ENCODE measurements at places on chromosomes 6 and 20. TPM values are rescaled to one million over a fixed set of nuclear protein-coding genes. Genes with fewer than 3 reads are reported as not detected.

The RAB44 gene
- 0.05 TPM for total RNA-seq

The THBD gene
- total RNA-seq: not detected

The HLA-DQA2 gene
- total RNA-seq: not detected

DNA sequence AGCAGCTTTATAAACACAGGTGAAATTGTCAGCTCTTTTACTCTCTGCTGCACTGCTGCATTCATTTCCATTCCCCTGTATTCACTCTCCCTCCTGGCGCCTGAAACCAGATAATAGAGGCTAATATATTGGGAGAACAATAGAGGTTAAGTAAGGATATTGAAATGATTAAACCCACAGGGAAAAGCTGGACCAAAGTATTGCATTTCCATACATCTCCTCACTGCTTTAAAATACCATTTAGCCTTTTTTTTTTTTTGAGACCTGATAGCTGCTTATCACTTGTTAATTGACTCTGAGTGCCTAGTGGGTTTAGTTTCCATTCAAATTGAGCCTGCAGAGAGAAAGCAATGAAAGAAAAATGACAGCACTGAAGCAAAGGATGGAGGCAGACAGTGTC is 540.5 kb upstream of the IMPG1 start:
- no peaks in the 10 kb centered on the region for H3K27me3 ChIP-seq
- no peak overlapping the region for H3K4me3 ChIP-seq
- H3K4me1 ChIP-seq: no peaks in the 10 kb centered on the region

DNA sequence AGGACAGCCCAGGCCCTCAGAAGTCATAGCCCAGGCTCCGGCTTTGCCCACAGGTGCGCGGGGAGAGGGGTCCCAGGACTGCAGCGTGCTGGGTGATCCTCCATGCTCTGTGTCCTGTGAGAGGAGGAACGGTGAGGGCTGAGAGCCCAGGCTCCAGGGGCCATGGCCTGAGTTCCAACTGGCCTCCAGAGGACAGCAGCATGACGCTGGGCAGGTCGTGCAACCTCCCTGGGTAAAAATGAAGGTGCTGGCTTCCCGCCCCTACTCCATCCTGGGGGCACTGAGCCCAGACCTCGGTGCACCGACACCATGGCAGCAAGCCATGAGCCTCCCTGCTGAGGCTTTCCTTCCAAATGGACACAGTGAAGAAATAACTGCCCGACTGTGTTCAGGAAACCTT is 305.4 kb downstream of the TAF4 start:
- no peaks in the 10 kb centered on the region for H3K4me1 ChIP-seq
- no peak overlapping the region for H3K4me3 ChIP-seq
- no peaks in the 10 kb centered on the region for H3K27me3 ChIP-seq
- no peak overlapping the region for H3K27ac ChIP-seq

- DNase-seq: no peak
- no peaks in the 10 kb centered on the region for H3K36me3 ChIP-seq
- H3K27me3 ChIP-seq: no peaks in the 10 kb centered on the region
- H3K27ac ChIP-seq: no peak overlapping the region
These were observed 164.7 kb upstream of the RIMS1 start for GRCh38 chr6:71721642-71722041.

- H3K27ac ChIP-seq: no peak overlapping the region
- no peak for DNase-seq
- no peaks in the 10 kb centered on the region for H3K27me3 ChIP-seq
- H3K4me3 ChIP-seq: no peak overlapping the region
- H3K4me1 ChIP-seq: no peaks in the 10 kb centered on the region
These were observed 121.1 kb upstream of the SLC35B3 start for GRCh38 chr6:8556370-8557013.

The SYCP2 gene
- total RNA-seq: 3.9 TPM

The LCA5 gene
- 0.21 TPM for total RNA-seq

The ADGRB3 gene
- total RNA-seq: not detected

DNA sequence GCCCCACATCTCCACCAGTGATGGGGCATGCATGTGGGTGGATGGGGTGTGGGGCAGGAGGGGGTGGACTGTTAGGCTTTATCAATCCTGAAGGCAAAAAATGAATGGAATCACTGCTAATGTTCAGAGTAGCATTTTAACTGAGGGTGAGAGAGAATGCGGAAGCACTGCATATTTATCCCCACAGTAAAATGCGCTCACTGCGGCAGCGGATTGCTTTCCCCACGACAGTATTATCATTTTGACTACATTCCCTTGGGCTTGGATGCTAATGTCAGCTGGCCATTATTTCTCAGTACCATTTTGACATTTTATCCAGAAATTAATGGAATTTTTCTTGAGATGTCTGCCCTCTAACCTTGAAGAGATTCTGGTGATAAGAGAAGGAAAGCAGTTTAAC is 13.4 kb downstream of the ALDH8A1 start:
- no peaks in the 10 kb centered on the region for H3K27me3 ChIP-seq
- no peak overlapping the region for H3K27ac ChIP-seq
- H3K4me1 ChIP-seq: peaks cover 20% of the 10 kb centered on the region
- no peaks in the 10 kb centered on the region for H3K36me3 ChIP-seq

GRCh38 chr6:167763056-167763944 is 63.4 kb upstream of the AFDN start:
- no peak overlapping the region for H3K4me3 ChIP-seq
- H3K27ac ChIP-seq: no peak overlapping the region
- H3K36me3 ChIP-seq: no peaks in the 10 kb centered on the region
- DNase-seq: no peak

DNA sequence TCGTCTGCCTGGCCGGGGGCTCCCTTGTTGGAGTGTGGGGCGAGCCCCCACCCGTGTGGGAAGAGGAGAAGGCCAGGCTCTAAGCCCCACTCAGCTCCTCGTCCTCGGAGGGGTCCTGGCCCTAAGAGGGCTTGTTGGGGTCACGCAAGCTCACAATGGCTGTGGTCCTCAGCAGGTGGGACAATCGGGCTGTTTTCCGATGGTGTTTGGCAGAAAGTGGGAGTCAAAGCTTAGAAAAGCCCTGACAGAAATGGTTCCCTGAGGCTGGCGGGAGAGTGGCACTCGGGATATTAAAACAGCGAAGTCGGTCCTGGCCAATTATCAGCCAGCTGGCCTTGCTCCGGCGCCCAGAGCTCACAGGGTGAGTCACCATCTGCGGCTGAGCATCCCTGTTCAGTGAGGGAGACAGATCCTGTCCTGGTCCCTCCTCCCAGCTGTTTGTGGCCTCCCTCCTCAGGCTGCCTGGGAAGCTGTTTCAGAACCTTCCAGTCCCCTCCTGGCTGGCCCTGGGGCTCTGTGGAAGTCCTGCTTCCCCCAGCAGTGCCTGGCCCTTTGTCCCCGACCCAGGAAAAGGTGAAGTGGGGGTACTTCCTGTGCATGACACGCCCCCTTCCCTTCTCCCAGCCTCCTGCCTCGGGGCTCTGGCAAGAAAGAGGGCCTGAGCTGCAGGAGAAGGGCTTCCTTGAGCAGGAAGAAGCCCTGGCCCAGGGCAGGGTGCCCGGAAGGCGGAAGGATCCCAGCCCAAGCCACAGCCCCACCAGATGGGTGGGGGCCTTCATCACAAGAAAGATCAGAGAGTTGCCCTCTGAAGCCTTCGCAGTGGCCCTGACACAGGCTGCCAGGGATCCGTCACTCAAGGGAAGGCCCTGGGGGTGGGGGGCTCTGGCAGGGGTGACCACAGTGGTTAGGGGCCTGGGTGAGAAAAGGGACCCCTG is 53.6 kb upstream of the BHLHE23 start:
- no peaks in the 10 kb centered on the region for H3K36me3 ChIP-seq
- H3K4me3 ChIP-seq: no peak overlapping the region
- no peak overlapping the region for H3K27ac ChIP-seq
- no peaks in the 10 kb centered on the region for H3K4me1 ChIP-seq
- DNase-seq: no peak
- peaks cover 18% of the 10 kb centered on the region for H3K27me3 ChIP-seq

DNA sequence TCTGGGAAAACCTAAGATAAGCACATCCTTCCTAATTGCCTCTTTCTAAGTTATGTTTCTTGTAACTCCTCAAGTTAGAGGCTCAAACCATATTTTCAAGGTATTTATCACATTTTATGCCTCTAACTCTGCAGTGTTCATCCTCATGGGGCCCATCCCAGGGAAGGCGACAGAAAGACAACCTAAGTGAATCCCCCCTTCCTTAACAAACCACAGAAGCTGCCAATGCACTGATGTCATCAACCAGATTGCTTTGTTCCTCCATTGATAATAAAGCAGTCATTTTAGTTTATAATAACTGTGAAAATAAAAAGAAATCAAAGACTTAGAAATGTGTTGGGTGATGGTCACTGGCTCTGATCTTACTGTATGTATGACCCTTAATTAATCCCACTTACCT is 119.5 kb upstream of the TCF21 start:
- H3K4me1 ChIP-seq: no peaks in the 10 kb centered on the region
- peaks cover 5% of the 10 kb centered on the region for H3K27me3 ChIP-seq
- no peak for DNase-seq
- no peaks in the 10 kb centered on the region for H3K36me3 ChIP-seq

The FOXQ1 gene
- not detected for total RNA-seq

DNA sequence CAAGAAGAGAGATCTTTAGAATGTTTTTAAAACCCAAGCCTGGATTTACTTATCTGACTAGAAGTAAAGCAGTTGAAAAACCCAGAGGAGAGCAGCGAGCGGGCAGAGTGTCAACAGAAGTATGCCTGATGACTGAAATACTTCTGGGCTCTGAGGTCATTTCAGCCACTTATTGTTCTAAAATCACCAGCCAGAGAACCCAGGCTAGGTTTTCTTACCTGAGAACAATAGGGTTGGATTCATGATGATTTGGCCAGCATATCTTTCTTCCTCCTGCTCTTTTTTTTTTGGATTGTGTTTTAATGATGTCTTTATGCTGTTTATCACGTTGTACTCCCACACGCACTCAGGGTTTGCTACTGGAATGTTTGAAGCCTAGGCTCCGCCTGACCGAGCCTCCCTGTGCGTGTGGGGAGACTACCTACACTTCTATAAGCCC is 63.0 kb upstream of the KIF25 start:
- H3K27me3 ChIP-seq: peaks cover 7% of the 10 kb centered on the region
- H3K27ac ChIP-seq: no peak overlapping the region
- H3K36me3 ChIP-seq: peaks cover 2% of the 10 kb centered on the region
- no peaks in the 10 kb centered on the region for H3K4me1 ChIP-seq
- no peak for DNase-seq
- no peak overlapping the region for H3K4me3 ChIP-seq

- no peaks in the 10 kb centered on the region for H3K36me3 ChIP-seq
- no peak overlapping the region for H3K27ac ChIP-seq
- DNase-seq: no peak
- H3K4me3 ChIP-seq: no peak overlapping the region
These were observed 119.7 kb downstream of the ALDH8A1 start for GRCh38 chr6:134830194-134830593.

The TNNC2 gene
- total RNA-seq: not detected

The OR2H2 gene
- total RNA-seq: not detected

DNA sequence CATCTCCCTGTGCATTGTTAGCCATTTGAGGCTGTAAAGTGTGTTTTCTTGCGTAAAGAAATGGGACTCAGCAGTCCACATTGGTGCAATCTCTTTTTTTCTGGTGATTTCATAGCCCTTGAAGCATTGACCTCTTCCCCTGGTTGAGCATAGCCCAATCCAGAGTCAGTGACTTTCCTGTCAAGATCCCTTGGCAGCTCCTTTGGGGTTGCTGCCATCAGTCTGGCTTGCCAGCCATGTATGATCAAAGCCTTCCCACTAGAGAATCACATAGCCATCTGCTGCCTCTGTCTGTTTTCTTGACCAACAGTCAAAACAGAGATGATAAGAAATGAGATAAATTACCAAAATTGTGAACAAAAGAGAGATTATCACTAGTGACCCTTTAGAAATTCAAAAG is 19.6 kb downstream of the HLA-A start:
- no peaks in the 10 kb centered on the region for H3K27me3 ChIP-seq
- H3K36me3 ChIP-seq: no peaks in the 10 kb centered on the region
- H3K4me1 ChIP-seq: peaks cover 43% of the 10 kb centered on the region

The RNGTT gene
- total RNA-seq: 22.0 TPM

- peaks cover 6% of the 10 kb centered on the region for H3K4me1 ChIP-seq
- no peaks in the 10 kb centered on the region for H3K36me3 ChIP-seq
These were observed 35.5 kb downstream of the HLA-F start for GRCh38 chr6:29758761-29759160.

- H3K36me3 ChIP-seq: no peaks in the 10 kb centered on the region
- peaks cover 15% of the 10 kb centered on the region for H3K27me3 ChIP-seq
- DNase-seq: peak; percentile 89
- peaks cover 9% of the 10 kb centered on the region for H3K4me1 ChIP-seq
These were observed at the start of gene RAD21L1 for GRCh38 chr20:1225783-1226654. Gene RAD21L1 (plus strand): TSS chr20:1226044. CDS start chr20:1228454, 2,410 bp downstream.

The TRERF1 gene
- total RNA-seq: 16.3 TPM

DNA sequence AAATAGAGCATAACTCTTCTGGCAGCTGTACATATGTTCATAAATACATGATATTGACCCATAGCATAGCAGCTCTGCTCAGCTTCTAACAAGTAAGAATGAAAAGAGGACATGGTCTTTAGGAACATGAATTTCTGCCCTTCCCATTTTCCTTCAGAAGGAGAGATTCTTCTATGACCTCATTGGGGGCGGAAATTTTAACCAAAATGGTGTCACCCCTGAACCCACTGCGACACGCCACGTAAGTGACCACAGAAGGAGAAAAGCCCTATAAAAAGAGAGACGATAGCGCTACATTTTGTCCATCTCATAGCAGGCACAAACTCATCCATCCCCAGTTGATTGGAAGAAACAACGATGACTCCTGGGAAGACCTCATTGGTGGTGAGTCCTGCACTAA is at the start of gene IL17A:
TSS of gene IL17A (plus strand) at position 301 of the 400 bp plus-strand sequence. CDS start at position 358, 57 bp downstream.
- H3K4me3 ChIP-seq: no peak within 1 kb of the TSS
- peaks cover 48% of the 10 kb centered on the region for H3K27me3 ChIP-seq
- no peak for DNase-seq
- H3K36me3 ChIP-seq: no peaks in the 10 kb centered on the region
- H3K27ac ChIP-seq: no peak within 1 kb of the TSS
- peaks cover 17% of the 10 kb centered on the region for H3K4me1 ChIP-seq

- no peak overlapping the region for H3K4me3 ChIP-seq
- DNase-seq: no peak
- no peak overlapping the region for H3K27ac ChIP-seq
These were observed 12.0 kb downstream of the LRP11 start for GRCh38 chr6:149852180-149852579.

The CAP2 gene
- total RNA-seq: not detected

GRCh38 chr6:1315201-1315559 is 3.3 kb downstream of the FOXQ1 start:
- H3K27me3 ChIP-seq: peaks cover 49% of the 10 kb centered on the region
- peaks cover 2% of the 10 kb centered on the region for H3K36me3 ChIP-seq
- no peak overlapping the region for H3K4me3 ChIP-seq
- no peak for DNase-seq

- H3K27me3 ChIP-seq: peaks cover 10% of the 10 kb centered on the region
- H3K4me1 ChIP-seq: no peaks in the 10 kb centered on the region
- no peaks in the 10 kb centered on the region for H3K36me3 ChIP-seq
These were observed 281.5 kb downstream of the THBS2 start for GRCh38 chr6:168972128-168972527.

- H3K27me3 ChIP-seq: peaks cover 2% of the 10 kb centered on the region
- no peak overlapping the region for H3K27ac ChIP-seq
- peak; percentile 18 for DNase-seq
- peaks cover 10% of the 10 kb centered on the region for H3K4me1 ChIP-seq
- H3K4me3 ChIP-seq: no peak overlapping the region
- no peaks in the 10 kb centered on the region for H3K36me3 ChIP-seq
These were observed 154.9 kb upstream of the MLN start for GRCh38 chr6:33958526-33959328.
